ENCODE measurements at places on chromosomes 6 and 20.

DNA sequence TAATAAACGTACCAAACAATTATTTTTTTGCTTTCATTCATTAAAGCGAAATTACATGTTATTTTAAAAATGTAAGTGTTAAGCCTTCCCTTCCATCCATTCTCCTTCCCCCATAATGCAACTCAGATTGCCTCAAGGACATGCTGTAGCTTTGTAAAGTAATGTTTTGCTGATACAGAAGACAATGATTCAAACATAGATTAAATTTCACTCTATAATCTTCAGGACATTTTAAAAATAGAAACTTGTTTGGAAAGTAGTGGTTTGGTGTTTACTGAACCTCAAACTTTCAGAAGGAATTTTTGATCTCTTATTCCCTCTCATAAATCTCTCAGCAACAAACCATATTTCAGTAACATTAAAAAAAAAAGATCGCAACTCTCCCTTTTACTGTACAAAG is 350.9 kb upstream of the HSF2 start:
- no peak for DNase-seq

DNA sequence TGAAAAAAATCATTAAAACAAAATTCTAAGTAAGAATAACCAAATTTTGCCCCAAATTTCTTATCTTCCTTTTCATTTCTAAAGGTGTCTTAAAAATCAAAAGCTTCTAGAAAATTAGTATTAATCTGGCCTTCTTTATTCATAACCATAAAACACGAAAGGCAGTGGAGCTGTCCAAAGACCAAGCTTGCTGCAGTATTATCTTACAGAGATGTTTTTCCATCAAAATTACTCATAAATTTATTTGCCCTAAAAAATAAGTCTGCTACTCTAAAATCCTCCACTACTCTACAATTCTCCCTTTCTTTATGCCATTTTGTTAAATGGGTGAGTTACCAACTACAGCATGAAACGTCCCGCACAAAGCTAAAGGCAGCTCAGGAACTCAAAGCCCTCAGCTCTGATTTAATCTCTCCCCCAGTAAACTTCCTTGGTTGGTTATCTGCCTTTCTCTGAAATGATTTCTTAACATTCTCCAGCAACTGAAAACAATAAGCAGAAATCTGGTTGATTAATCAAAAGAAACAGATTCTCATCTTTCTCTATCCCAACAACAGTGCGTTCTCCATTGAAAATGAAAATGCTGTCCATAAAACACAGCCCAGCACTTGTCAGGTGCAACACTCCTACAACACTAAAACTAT is 2.1 kb downstream of the USP49 start:
- no peak for DNase-seq

DNA sequence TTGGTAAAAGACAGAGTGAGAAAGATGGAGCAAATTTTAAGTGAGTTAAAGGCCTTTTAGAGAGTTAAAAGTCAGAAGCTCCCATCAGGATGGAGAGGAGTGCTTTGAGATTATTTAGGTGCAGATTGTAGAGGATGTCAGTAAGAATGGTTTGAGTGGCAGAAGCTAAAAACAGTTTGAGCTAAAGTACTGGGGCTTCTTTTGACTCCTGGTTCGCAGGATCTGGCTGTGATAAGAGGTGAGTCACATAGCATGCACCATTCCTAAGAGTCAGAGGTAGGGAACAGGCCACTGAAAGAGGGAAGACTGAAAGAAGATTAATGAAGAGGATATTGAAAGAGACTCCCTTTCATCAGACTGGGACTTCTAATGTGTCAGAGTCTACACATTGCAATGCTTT is 1047.9 kb upstream of the MAP3K7 start:
- DNase-seq = no peak

GRCh38 chr6:159422041-159422984 is 253.1 kb downstream of the FNDC1 start:
- DNase-seq = no peak

DNA sequence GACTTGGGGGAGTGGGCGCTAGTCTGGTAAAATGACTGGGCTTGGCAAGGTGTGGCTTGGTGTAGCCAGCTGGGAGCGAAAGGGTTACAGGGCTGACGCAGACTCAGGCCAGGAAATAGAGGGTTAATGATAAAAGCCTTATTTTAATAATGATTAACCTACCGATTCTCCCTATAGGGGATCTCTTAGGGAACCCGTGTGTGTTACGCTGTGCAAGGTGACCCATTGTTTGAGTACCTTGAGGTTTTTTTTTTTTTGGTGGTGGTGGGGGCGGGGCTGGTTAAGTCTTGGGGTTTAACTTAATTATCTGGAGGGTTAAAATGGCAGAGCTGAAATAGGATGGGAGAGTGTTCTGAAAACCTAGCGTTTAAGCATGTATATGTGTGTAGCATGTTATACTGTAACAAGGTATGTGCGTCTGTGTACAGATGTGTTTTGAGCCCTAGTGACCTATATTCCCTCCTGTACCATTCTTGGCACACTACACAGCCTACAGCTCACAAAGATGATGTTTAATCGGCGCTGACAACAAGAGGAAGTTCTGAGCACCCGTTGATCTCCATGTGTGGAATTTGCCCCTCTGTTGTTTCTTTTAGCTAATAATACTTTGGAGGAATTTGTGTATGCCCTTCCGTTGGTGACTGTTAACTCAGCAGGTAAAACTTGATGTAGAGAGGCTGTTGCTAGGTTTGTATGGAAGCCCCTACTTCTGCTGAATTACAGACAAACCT is 1.3 kb downstream of the CARMIL1 start:
- DNase-seq = no peak

- no peak for DNase-seq
Observed at GRCh38 chr20:4065391-4065844, 50.1 kb upstream of the RNF24 start.

DNA sequence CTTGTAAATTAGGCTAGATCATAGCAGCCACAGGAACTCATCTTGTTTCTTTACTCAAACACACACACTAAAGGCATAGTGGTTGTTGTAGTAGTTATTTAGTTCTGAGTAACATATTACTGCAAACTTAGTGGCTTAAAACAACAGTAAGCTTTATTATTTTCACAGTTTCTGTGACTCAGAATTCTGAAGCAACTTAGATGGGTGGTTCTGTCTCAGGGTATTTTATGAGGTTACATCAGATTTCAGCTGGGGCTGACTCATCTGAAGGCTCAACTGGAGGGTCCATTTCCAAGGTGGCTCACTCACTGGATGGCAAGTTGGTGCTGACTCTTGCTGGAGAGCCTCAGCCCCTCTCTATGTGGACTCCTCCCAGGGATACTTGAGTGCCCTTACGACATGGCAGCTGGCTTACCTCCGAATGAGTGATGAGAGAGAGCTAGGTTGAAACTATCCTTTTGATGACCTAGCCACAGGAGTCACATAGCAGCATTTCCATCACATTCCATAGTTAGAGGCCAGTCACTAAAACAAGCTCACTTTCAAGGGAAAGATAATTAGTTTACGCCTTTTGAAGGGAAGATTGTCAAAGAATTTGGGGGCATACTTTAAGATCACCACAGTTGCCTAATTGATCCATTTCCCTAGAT is 136.5 kb upstream of the PRND start:
- peak; percentile 48 for DNase-seq

DNA sequence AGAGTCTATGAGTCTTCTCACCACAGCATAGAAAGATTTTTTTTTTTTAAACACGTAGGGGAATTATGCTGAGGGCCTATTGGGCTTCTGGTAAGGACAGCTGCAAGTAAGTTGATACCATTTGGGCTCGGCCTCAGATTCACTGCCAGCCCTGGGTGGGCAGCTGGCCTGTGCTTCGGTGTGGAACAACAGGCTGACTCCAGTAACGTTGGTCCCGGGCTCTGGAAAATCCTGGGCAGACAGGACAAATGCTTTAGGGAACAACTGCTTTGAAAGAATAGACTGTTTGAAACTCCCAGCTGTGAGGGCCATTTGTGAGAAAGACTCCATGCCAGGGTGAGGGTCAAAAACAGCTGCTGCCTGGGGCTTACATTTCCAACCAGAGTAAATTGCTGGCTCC is 366.5 kb downstream of the QKI start:
- no peak for DNase-seq

DNA sequence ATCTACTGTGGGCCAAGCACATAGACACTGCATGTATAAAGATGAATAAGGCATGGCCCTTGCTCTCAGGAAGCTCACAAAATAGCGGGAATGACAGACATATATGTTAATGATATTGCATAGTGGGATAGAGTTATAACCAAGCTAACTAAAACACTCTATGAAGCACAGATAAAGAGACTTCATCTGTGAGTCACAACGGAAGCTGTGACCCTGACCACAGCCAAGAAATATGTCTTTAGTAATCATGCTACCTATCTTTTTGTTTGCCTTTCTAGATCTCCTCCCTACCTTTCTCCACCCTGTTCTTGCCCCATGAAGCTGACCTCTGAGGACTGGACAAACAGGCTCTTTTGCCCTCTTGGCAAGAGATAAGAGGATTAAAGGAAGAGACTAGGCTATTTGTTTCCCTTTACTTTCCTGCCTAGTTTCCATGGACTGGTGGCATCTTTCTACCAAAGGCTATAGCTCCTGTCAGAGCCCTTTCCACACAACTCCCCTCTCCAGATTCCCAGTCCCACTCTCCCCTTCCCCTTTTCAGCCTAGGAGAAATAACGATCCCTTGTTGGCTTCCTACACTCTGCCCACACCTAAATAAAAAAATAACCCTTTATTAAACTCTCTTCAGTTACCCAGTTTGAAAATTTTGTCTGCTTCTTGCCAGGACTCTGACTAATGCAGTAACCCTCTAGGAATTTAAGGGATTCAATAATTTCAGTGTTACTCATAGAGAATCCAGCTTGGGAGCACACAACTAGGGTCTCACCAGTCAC is 504.9 kb upstream of the MARCKS start:
- DNase-seq = peak; percentile 26

DNA sequence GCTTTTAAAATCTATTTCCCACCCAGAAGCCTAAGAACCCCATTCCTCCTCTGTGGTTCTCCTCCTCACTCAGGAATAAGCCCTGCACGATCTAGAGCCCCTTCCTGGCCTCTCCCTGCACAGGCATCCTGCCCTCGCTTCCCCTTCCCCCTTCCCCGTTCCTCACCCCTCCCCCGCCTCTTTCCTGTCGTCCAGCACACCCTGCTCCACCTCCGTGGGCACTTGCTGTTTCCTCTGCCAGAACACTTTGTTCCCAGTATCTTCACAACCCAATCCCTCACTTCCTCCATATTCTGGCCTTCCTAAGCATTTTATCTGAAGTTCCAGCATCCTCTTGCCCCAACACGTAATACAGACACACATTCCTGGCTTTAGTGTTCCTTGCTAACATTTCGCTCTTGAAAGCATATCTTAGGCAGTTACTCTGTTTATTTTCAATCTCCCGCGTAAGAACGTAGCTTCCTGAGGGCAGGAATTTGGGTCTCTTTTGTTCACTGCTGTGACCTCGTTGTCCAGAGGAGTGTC is 20.2 kb upstream of the SLC22A2 start:
- DNase-seq = no peak

DNA sequence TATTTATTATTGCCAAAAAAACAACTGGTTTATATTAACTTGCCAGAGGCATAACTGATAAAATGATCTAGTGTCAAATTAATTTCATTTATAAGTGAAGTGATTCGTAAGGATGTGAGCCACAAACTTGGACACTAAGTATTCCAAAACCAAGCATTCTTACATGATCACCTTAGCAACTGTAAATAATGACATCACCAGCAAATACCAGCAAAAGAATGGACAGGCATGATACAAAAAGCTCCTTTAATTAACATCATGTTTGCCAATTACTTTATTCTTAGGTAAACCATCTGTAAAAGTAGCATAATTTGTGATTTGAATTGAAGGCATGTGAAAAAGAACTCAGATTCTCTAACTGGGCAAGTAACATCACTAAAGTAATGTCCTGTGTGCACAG is 17.2 kb upstream of the FNDC1 start:
- no peak for DNase-seq

- no peak for DNase-seq
Observed at GRCh38 chr6:10587656-10588406, 66.7 kb downstream of the GCNT2 start.

DNA sequence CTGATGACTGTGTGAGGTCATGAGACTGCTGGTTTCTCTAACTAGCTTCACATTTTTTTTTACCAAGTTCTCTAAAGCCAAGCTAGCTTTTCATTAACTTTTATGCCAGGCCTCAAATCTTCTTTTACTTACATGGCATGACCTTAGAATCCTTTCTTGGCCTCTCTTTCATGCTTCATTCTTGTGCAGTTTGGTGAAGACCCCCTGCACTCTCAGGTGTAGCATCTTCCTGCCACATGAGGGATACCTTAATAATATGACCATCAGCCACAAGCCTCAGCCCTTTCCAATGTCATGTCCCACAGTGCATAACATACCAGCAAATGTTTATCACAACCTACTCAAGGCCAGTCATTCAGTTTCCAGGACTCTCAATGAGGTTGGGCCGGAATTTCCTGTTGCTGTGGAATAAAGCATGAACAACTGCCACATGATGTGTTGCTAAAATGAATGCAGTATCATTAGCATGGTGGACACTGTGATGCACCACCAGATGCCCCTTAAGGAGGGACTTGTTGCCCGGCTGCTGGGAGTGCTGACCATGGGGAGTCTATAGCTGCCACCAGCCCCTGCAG is 72.2 kb downstream of the RIN2 start:
- no peak for DNase-seq

DNA sequence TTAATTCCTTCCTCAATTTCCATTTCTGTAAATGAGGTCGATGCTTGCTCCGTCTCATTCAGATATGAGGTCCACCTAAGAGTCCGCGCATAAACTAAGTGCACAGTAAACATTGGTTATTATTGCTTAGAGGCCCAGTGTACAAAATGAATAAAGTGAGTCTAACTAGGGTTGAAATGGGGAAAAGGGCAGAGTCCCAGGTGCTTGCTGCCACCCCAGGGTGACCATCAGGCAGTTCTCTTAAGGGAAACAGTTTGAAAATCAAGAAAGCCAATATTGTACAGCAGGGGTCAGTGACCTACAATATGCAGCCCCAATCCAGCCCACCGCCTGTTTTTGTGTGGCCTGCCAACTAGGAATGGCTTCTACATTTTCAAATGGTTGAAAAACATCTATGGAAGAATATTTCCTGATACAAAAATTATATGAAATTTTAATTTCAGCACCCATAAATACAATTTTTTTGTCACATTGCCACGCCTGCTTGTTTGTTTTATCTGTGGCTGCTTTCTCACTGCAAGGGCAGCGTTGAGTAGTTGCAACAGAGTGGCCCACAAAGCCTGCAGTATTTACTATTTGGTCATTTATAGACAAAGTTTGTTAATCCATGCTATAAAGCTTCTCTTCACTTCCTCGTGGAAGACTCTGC is 43.3 kb downstream of the SLC13A3 start:
- no peak for DNase-seq

Data from A673 (cell line).